ENCODE measurements at places on chromosomes 2 and 18.

- no peak for DNase-seq
Measured at GRCh38 chr18:57768537-57769326, 34.4 kb downstream of the ATP8B1 start.

- DNase-seq, result no peak
Measured at GRCh38 chr2:165827016-165827920, 33.2 kb upstream of the GALNT3 start.

DNA sequence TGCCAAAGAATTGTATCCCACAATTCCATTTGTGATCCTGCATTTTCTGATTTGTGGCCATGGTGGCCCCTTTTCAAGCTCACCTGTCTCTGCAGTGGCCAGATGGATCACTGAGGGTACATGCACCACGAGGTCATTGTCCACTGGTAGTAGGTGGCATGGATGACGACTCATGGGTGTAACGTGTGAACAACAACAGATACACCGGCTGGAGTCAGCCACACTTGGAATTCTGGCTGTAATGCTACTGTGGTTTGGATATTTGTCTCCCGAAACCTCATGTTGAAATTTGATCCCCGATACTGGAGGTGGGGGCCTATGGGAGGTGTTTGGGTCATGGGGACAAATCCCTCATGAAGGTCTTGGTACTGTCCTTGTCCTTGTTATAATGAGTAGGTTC is 102.2 kb upstream of the TAF1B start:
- no peak for DNase-seq

DNA sequence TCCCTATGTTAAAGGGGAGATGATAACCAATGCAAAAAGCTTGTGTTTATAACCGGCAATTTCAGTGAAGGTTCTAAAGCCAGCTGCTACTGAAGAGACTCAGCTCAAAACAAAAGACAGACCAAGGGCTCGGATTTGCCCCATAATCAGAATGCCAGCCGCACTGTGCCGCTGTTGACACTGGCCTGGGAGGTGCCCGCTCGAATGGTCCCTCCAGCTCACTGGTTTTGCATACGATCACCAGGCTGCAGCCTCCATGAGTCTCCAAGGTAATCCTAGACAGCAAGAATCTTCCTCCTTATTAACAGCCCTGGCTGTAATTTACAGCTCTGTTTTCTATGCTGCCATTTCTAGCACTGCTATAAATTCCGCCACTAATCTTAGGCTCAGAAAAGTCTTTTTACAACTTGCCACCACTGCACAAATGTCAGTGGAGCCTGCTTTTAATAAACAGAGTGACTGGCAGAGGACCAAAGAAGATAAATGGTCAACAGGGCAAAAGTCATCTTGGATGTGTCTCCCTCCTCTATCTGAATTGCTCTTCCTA is 155.7 kb upstream of the SH3BP4 start:
- no peak for DNase-seq

- no peak for DNase-seq
Measured at GRCh38 chr2:23508066-23508390, 123.0 kb downstream of the KLHL29 start.

- no peak for DNase-seq
Measured at GRCh38 chr2:157043786-157044185, 213.7 kb upstream of the GALNT5 start.

- DNase-seq, result no peak
Measured at GRCh38 chr2:86487062-86487461, 45.9 kb downstream of the KDM3A start.
